Fibroblast of skin of scalp (primary cell): ENCODE measurements at places on chromosomes 7 and 10.

DNA sequence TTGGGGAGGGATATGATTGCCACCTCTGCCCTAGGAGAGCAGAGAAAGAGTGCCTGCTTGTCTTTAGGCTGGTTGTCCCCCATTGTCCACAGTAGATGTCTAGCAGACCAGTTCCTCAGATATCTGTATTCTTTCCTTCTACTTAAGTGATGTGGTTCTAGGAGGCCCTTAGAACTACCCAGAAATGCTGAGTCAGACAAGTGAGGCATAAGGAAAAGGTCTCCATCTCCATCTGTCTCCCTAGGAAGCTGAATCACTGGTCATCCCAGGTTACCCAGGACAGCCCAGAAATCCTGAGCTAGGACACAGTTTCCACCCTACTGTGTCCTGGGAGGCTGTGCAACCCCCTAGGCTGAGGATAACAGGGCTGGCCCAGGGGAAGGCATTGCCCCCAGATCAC lies 93.4 kb upstream of the INHBA start:
- no peak for DNase-seq

GRCh38 chr10:103966671-103967447 lies at the start of gene SLK:
Gene SLK (plus strand): TSS chr10:103967140. CDS start chr10:103967746, 606 bp downstream.
- peak; percentile 89 for DNase-seq

- no peak for DNase-seq
These were observed at the start of gene MRLN for GRCh38 chr10:59753267-59753666. Gene MRLN (minus strand): TSS chr10:59753455.

- DNase-seq = no peak
These were observed 63.6 kb downstream of the RGS10 start for GRCh38 chr10:119478811-119479341.

- DNase-seq = no peak
These were observed 17.1 kb downstream of the YKT6 start for GRCh38 chr7:44217852-44218402.
